DMS53 (cell line): ENCODE measurements at places on chromosomes 13 and 19.

DNA sequence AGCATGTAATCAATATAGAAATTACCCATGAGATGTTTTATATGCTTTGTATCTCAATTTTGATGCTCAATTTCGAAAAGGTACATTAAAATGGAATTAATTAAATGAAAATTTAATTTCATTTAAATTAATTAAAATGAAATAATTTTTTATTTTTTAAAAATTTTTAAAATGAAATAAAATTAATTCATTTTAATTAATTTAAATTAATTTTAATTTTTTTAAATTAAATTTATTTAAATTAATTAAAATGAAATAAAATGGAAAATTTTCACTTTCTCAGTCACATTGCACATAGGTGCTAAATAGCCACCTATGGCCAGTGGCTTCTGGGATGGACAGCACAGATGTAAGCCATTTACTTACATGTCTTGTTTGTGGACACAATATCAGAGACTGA lies 4.2 kb upstream of the SULT2B1 start:
- no peak for DNase-seq

DNA sequence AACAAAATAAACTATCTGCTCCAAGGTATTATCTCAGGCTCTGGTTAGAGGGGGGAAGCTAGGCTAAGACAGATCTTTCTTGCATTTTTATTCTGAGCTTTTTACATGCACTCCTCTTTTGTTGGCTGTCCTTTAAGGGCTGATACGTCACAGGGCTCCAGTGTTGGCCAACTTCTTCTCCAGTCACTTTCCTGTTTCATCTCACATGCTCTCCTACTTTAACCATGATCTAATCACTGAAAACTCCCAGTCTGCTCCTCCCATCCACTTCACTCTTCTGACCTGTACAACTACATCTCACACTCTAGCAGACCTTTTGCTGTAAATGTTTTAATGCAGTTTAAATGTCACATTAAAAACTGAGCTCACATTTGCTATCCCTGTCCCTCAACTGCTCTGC lies 510.0 kb upstream of the KLF12 start:
- DNase-seq = peak; percentile 0

GRCh38 chr19:6772028-6772865 lies at the start of gene VAV1:
Gene VAV1, plus strand, starts transcription at chr19:6772708. Its CDS starts 100 bp downstream, at chr19:6772808.
- no peak for DNase-seq

GRCh38 chr19:7914598-7915045 lies at the start of gene TGFBR3L:
Gene TGFBR3L, plus strand, starts transcription at chr19:7914830.
- no peak for DNase-seq

GRCh38 chr13:22110368-22110767 lies 439.5 kb downstream of the FGF9 start:
- no peak for DNase-seq

- no peak for DNase-seq
Observed at GRCh38 chr19:40253611-40254092, 27.2 kb upstream of the CCNP start.

DNA sequence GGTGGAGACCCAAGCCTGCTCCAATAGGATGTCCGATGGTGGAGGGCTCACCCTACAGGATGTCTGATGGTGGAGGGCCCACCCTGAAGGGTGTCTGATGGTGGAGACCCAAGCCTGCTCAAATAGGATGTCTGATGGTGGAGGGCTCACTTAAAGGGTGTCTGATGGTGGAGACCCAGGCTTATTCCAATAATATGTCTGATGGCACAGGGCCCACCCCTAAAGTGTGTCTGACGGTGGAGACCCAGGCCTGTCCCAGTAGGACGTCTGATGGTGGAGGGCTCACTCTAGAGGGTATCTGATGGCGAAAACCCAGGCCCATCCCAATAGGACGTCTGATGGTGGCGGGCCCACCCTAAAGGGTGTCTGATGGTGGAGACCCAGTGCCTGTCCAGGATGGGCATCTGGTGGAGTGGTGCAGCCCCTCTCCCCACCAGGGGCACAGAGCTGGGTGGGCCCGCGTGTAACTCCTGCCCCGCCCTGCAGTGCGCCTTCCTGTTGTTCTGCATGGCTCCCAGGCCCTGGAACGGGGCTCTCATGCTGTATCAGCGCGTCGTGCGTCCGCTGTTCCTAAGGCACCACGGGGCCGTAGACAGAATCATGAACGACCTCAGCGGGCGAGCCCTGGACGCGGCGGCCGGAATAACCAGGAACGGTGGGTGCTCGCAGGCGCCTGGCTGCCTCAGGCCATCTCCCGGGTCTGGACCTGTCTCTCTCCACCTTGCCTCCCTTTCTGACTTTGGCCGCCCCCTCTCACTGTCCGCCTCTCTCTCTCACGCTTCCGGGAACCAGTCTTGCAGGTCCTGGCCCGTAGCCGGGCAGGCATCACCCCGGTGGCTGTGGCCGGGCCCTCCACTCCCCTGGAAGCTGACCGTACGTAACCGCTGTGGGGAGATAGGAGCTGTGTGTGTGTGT lies 5.1 kb downstream of the REEP6 start:
- DNase-seq = peak; percentile 73

DNA sequence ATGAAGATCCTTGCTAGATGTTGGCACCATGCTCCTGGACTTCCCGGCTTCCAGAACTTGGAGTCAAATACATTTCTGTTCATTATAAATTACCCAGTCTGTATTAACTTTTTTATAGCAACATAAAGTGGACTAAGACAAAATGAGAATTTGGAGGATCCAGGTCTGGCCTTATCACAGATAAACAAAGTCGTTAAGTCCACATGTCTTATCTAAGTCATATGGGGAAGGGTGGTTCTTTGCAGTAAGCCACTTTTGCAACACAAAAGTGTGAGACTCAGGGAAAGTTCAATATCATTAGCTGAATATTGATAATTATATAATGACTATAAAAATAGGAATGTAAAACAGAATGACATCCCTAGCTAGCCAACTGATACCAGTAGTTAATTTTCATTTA lies 91.6 kb upstream of the SIAH3 start:
- no peak for DNase-seq

DNA sequence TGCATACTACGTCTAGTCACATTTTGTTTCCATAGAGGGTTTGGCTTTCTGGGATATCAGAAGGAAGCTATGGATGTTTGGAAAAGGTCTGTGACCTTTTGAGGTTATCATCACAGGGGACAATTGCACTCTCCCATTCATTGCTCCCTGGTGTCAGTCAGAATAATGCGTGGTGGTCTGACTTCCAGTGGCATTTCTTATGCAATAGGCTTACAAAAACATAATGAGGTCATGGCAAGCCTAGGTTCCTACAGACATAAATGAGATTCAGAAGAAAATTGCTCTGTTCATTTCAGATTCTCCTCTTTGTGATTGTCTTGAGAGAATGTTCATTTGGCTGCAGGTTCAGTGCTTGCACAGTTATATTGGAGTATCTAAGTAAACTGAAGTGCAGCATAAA lies 54.6 kb downstream of the ARHGAP35 start:
- DNase-seq = no peak

DNA sequence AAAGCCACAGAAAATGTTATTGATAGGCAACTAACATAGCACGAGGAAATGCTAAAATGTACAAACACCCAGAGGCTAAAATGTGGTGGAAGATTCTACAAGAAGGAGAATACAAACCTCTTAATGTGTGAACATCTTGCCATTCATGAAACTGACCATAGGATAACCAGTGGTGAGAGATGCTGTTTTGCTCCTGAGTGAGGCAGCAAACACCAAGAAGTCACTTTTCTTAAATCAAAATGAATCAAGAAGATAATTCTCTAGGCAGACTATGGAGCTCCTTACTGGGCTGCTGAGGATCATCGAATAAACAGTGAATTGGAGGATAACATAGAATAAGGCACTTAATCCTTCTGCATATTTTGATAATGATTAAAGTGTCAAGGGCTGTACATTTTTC lies 375.4 kb upstream of the SLITRK6 start:
- no peak for DNase-seq

DNA sequence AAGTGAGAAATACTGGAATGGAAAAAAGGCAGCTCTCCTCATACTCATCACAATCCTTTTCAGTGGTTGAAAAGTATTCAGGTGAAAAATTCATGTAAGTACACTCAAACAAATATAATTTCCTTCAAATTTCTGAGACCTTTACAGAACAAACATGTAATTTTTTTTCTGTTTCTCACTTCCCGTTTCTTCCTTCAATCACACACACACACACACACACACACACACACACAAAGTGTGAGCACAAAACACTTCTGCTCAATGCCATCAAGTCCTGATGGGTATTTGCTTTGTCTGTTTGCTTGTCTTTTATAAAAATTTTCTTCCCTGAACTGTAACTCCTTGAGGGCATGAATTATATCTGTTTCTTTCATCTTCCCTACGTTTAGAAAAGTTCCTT lies 110.6 kb downstream of the LIG4 start:
- DNase-seq = no peak

GRCh38 chr13:22175241-22175640 lies 504.4 kb downstream of the FGF9 start:
- DNase-seq = no peak

GRCh38 chr19:12932392-12933286 lies 872 bp downstream of the FARSA start:
- no peak for DNase-seq

DNA sequence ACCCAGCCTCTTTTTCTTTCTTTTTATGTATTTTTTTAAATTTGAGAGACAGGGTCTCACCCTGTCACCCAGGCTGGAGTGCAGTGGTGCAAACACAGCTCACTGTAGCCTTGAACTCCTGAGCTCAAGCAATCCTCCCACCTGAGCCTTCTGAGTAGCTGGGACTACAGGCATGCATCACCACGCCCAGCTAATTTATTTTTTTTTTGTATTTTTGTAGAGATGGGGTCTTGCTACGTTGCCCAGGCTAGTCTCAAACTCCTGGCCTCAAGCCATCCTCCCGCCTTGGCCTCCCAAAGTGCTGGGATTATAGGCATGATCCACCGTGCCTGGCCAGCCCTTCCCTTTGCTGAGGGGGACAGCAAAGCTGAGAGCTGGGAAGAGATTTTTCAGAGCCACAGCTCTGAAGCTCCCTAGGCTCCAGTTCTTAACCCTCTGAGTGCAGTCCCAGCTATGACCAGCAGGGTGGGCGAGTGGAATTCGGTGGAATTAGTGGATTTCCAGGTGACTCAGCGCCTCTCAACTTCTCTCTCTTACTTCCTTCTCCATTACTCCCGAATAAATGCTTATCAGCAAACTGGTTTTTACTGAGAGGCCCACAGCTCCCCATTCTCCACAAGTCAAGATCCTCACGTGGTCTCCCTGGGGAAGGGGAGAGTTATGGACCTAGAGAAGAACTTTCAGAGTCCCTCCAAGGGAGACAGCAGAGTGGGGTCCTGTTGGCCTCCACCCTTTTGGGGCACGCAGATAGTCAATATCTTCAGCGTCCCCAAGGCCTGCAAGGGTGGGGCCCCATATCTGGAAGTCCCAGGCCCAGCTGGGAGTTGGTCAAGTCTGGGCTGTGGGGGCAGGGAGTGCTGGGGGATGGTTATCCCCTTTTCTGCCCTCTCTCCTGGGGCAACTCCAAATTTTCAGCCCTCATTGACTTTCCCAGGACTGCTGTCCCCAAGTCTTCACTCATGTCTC lies 1.2 kb downstream of the BLVRB start:
- peak; percentile 97 for DNase-seq

DNA sequence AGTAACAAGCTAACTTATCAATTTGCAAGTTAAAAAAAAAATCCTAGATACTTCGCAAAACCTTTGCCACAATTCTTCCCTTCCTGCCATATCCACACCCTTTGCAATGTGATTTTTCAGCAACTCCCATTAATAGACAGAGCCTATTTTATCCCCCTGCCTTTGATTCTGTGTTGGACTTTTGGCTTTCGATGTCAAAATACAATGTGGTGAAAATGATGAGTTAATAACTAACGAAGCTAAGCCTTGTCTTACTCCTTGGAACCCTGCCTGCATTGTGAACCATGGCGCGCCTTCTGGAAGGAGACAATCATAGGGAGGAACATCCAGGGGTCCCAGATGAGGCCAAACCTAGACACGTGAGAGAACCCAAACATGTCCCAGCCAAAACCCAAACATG lies 6.4 kb downstream of the CYP4F2 start:
- DNase-seq = no peak

GRCh38 chr13:101739382-101740178 lies 287.1 kb downstream of the ITGBL1 start:
- DNase-seq = no peak

- DNase-seq = no peak
Observed at GRCh38 chr13:27667946-27668345, 46.3 kb downstream of the POLR1D start.

DNA sequence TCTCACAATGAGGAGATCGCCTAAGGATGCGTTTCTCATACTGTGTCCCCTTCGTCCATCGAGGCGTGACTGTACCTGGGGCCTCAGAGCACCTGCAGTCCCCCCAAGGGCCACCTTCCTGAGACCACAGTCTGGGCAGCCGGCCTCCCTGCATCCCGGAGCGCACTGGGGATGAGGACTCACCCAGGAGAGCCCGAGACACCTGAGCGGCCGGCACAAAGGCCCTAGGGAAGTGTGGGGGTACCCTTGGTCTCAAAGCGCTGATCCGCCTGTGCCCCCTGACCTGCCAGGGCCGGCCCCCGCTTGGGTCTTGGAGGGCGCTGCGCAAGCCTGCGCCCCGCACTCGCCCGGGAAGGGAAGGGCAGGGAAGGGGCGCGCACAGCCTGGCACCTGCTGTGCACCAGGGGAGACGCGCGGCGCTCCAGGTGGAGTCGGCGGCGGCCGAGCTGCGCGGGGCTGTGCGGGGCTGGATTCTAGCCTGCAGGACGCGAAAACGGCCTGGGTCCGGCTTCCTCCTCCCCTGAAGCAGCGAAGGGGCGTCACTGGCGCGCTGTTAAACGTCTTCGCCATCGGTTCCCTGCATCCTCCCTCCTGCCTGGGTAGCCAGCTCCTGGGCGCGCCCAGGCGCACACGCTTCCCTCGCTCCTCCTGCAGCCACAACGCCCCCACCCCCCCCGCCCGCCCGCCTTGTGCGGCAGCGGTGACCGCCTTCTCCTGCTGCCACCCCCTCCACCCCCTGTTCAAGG lies 13.6 kb upstream of the USP29 start:
- no peak for DNase-seq

DNA sequence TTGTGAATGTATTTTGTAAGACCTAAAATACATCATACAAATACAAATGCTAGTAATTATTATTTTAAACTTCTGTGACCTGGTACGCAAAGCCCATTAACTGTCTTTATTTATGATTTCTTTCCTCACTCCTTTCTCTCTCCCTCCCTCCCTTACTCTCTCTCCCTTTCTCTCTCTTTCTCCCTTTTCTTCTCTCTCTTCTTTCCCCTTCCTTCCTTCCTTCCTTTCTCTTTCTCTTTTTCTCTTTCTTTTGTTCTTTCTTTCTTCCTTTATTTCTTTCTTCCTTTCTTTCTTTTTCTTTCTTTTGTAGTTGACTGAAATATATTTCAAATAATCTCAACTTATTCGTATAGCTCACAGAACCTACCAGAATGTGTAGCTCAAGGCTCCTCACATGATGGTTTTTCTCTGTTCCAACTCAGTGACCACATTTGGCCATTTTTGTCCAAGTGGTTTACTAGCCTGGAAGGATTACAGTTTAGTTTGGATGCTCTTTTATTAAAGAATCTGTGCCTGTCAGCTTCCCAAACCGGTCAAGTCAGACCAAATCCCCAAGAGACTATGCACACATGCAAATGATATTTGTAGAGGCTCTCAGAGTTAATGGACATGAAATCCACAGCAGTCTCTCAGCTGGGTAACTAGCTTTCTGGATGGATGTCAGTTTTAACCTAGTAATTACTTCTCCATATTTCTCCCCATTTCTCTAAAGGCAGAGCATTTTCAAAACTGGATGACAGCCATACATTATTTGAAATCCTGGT lies 71.7 kb downstream of the POSTN start:
- no peak for DNase-seq

- no peak for DNase-seq
Observed at GRCh38 chr19:28103921-28104320, 1109.0 kb downstream of the UQCRFS1 start.
